ENCODE measurements at places on chromosomes 16 and 17.

DNA sequence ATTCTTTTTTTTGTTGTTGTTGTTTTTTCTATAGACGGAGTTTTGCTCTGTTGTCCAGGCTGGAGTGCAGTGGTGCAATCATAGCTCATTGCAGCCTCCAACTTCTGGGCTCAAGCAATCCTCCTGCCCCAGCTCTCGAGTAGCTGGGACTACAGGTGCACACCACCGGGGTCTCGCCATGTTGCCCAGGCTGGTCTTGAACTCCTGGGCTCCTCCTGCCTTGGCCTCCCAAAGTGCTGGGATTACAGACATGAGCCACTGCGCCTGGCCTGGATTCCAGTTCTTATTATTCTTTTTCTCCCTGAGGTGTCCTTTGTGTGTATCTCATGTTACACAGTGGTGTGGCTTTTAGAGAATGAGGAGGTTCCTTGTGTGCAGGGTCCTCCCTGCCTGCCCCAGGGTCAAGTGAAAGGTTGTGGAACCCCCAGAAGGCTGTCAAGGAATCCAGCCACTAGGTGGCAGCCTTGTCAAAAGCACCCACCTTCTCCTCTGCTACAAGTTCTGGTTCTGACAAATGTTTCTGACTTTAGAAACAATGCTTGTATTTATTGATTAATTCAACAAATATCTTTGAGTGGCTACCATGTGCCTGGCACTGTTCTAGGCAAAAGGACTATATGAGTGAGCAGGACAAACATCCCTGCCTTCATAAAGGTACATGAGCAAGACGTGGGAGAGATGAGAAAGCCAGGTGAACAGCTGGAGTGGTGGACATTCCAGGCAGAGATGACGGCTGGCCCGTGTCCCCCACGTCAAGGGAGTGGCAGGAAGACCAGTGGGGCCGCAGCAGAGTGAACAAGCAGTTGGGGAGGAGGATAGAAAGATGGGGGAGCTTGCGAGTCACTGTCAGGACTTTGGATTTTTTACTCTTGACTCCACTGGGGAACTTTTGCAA lies 112.4 kb downstream of the SPECC1 start:
- peak; percentile 56 for DNase-seq

DNA sequence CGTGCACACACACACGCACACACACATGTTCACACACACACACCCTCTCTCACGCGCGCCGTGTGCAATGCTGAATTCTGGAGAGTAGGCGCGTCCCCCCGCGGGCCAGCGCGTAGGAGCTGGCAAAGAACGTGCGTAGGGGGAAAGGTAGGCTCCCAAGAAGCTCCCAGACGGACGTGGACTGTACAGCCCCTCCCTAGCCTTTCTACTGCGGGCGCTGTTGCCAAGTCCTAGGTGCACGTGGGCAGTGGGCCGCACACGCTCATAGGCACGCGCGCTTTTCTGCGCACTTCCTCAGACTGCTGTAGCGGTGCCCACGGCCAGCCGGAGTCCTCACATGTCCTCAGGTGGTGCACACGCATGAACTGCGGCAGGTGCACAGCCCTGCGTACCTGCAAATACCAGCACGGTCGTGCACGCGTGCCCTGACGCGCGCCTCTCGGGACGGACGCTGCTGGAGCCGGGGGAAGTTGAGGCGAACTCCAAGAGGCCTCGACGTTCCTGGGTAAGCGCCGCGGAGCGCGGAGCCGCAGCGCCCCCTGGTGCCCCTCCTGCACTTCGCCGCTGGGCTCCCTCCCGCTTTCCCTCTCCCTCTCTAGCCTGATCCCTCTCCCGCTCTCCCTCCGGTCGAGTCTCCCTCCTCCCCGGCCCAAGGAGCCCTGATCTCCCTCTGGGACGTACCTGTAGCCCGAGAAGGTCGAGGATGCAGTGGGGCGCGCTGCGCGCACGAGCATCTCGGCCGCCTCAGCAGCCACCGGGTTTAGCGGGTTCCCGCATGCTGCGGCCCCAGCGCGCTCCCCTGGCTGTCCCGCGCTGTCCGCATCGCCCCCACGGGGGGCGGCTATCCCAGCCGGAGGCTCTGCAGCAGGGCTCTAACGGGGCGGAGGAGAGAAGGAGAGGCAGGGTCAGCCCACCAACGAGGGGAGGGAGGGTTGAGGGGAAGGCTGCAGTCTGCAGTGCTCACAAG lies 749 bp downstream of the GRIN2A start:
- DNase-seq, result no peak

DNA sequence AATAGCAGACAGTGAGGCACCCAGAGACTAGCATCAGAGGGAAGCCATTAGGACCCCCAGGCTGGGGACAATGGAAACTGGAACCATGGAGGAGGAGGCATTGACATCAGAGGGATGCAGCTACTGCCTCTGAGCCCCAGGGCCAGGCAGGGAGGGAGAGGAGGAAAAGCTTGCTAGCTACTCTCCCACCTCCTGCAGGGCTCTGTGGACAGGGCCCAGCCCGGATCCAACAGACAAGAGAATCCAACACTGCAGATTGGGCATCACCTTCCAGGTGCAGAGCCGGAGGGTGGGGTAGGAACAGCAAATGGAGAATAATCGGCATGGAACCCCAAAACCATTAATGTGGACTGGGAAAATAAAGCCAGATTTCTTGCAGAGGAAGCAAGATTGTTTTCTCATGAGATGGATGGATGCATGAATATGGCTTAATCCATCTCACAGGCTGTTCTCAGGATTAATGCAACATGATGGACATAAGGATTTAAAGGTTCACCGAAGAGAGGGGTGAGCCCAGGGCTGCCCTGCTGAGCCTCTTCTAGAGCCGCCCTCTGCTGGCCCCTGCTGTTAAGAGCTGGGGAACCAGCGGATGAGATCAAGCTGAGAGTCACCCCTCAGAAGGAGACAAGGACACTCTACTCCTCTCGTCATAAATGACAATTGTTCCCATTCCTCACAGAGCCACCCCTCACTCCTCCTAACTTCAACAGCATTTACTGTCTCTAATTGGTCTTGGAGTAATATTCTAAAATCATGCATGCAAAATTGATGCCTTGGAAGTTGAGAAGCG lies 48.8 kb downstream of the DNAH3 start:
- peak; percentile 50 for DNase-seq

- no peak for DNase-seq
Observed at GRCh38 chr17:12918142-12918541, 99.7 kb downstream of the ELAC2 start.

DNA sequence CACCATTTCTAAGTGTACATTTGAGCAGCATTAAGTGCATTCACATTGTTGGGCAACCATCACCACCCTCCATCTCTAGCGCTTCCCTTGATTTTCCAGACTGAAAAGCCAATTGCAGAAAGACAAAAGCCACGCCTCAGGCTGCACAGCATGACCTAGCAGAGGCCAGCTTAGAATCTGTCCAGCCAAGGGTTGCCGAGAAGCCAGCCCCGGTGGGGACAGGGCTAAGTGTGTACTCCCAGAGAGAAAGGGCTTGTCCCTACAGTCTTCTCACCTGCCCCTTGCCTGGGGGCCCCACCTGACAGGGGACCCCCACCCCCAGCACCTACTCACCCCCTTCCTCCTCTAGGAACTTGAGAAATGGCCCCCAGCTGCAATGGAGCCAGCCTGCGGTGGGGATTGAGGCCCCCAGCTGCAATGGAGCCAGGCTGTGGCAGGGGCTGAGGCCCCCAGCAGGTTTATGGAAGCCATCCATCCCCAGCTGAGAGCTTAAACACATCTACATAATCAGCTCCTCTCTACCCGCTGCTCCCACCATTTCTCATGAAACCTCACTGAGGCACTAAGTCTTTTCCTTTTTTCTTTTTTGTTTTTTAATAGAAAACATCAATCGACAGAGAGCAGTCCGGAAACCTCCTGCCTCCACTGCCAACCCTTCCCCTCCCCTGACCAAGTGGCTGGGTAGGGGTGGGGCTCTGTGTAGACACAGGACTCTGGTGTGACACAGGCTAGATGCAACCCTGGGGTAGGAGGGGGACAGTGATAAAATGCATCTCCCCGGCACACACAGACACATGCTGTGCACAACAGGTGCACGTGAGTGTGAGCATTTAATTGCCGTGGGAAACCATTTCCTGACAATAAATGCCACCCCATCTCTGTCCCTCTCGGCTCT lies 77.9 kb downstream of the CCT6B start:
- no peak for DNase-seq

- DNase-seq, result no peak
Observed at GRCh38 chr16:47036201-47036600, 62.7 kb upstream of the DNAJA2 start.

DNA sequence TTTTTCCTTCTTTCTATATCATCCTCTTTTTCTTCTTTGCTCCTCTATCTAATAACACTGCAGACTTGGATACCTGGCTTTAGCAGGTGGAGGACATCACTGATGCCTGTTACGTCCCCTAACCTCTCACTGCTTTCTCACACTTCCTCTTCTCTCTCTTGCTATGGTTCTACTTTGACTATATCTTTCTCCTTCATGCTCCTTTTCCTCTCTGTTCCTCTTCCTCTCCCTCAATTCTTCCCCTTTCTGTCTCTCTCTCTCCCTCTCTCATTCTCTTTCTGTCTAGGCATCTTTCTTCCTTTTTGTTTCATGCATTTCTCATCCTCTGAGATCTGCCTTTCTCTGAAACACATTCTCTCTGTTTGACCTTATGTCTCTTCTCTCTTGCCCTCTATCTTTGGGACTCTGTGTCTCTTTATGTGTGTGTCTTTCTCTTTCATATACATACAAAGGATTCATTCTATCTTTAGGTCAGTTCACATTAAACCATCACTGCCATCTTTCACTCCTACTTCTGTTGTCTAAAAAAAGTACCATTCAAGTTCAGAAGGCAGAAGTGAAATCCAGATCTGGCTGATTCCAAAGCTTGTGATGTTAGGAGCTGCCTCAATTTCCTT lies 353.7 kb downstream of the SHISA9 start:
- no peak for DNase-seq

- no peak for DNase-seq
Observed at GRCh38 chr17:69245617-69246016, 17.0 kb upstream of the ABCA10 start.

- DNase-seq, result no peak
Observed at GRCh38 chr17:73827627-73828291, 183.5 kb upstream of the SDK2 start.

DNA sequence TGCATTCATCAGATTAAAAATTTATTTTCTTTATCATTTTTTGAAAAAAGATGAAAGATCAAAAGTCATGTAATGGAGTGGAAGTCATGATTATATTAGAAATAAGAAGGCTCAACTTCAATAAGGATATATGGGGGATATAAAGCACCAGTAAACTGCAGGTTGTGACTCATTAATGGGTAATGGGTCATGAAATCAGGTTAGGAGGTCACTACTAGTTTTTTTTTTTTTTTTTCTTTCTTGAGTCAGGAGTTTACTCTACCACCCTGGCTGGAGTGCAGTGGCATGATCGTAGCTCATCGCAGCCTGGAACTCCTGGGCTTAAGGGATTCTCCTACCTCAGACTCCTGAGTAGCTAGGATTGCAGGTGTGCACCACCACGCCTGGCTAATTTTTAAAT lies 14.3 kb downstream of the EFCAB13 start:
- DNase-seq, result no peak

All from RKO (cell line).